ENCODE measurements at places on chromosomes 1 and 21.
A peak's percentile ranks its signal among the peaks of the same experiment; 100 is the strongest.

DNA sequence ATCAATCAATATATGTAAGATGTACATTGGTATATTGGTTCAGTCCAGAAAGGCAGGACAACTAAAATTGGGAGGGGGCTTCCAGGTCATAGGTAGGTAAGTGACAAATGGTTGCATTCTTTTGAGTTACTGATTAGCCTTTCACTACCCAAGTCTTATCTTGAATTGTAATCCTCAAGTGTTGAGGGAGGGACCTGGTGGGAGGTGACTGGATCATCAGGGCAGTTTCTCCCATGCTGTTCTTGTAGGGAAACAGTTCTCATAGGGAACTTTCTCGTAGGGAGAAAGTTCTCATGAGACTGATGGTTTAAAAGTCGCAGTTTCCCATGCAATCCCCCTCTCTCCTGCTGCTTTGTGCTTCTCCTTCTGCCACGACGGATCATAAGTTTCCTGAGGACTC lies 809.2 kb downstream of the KCNT2 start:
- DNase-seq, result no peak

DNA sequence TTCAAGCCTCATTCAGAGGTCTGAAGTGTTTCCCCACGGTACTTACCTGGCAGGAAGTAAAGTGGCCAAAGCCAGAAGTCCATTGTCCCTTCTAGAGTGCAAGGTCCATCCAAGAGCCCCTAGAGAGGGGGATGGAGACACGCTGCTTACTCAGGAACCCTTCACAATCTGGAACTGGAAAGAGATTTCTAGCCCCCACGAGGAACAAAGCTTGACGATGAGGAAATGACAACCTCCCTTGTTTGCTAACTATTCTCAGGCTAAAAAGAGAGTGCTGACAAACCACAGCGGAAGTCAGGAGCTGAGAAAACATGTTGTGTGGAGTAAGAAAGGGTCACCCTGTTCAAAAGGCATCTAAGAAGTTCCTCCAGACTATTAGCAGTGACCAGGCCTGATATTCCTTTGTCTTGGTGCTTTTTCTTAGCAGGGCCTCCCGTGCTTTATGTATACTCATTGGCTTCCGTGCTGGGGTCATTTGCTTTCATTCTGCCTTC lies at the start of gene FCMR:
FCMR (minus strand) TSS at position 170 of the 494 bp plus-strand sequence; CDS start at position 83, 87 bp downstream.
- DNase-seq, result no peak

DNA sequence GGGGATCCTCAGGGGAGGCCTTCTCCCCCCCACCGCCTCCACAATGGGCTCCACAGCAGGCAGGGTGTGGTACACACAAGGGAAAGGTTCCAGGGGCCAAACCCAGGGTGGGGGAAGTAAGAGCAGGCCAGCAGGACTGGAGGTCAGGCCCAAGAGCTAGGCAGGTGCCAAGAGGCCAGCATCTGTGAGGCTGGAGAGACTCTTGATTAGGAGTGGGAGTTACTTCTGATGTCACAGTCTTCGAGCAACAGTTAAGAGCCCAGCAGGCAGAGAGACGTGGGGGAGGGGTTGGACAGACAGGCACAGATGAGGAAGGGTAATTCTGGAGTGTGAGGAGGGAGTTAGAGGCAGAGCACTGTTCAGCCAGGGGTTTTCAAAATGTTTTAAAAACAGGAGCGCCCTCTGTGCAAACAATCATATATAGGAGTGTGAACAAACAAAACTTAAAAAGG lies 55.8 kb downstream of the SLC9A1 start:
- peak; percentile 48 for DNase-seq

DNA sequence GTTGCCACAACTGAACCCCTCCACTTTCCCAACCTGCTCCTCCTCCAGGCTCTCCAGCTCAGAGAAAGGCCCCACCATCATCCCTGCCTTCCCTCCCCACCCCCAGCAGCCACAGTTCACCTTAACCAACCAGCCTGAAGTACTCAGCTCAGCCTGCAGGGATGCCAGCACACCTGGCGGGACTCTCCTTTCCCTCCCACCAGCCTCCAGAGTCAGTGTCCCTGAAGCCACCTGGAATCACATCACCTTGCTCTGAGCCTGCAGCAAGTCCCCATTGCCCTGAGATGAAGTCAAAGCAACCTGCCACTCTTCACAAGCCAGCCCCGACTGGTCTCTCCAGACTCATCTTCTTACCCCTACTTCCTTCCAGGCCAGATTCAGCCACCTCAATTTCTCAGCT lies 26.2 kb upstream of the ZC3H12A start:
- DNase-seq, result no peak

- no peak for DNase-seq
Measured at GRCh38 chr1:175073061-175073460, 5.4 kb downstream of the TNN start.
